Osteocyte (in vitro differentiated cells): ENCODE measurements at places on chromosomes 13 and 19. TPM values are rescaled to one million over a fixed set of nuclear protein-coding genes. Genes with fewer than 3 reads are reported as not detected.

GRCh38 chr13:33197541-33197971 lies 88.0 kb downstream of the STARD13 start:
- no peak overlapping the region for H3K4me3 ChIP-seq
- H3K4me1 ChIP-seq: peaks cover 77% of the 10 kb centered on the region
- H3K36me3 ChIP-seq: peaks cover 16% of the 10 kb centered on the region

DNA sequence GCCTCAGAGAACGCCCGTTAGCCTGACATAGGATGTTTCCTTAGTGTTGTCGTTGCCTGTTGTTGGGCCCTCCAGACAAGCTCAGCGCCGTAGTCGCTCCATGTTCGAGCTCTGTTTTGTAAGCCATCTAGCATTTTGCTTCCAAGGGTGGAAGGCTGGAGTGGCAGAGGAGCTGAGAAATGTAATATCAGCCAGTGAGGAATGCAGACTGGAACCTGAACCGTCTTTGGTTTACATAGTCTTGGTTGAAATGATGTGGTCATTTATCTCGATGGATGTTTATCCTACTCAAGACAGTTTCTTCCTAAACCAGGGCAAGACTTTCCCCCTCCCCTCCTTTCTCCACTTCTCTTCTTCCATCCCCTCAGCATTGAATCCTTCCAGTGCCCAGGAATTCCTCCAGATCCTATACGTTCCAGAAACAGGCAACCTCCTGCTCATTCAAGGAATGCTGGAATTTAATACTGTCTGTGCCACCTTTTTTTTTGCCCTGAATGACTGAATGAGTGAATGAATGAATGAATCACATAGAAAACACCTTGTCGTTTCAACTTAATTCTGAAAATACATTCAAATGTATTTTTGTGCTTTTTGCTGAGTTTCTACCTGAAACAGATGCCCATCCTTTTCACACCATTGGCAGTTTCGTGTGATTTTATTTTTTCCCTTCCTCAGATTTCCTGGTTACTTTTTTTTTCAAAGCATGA lies 109.5 kb upstream of the MBNL2 start:
- peak overlapping the region; percentile 58 for H3K27ac ChIP-seq
- no peaks in the 10 kb centered on the region for H3K36me3 ChIP-seq
- H3K4me3 ChIP-seq: no peak overlapping the region
- no peak for DNase-seq
- no peaks in the 10 kb centered on the region for H3K27me3 ChIP-seq
- H3K4me1 ChIP-seq: peaks cover 82% of the 10 kb centered on the region

- no peak for DNase-seq
- peak overlapping the region; percentile 7 for H3K4me3 ChIP-seq
- H3K27ac ChIP-seq: peak overlapping the region; percentile 92
- peaks cover 14% of the 10 kb centered on the region for H3K36me3 ChIP-seq
- H3K27me3 ChIP-seq: no peaks in the 10 kb centered on the region
- peaks cover 83% of the 10 kb centered on the region for H3K4me1 ChIP-seq
These were observed 53.8 kb downstream of the MBNL2 start for GRCh38 chr13:97275776-97276501.

DNA sequence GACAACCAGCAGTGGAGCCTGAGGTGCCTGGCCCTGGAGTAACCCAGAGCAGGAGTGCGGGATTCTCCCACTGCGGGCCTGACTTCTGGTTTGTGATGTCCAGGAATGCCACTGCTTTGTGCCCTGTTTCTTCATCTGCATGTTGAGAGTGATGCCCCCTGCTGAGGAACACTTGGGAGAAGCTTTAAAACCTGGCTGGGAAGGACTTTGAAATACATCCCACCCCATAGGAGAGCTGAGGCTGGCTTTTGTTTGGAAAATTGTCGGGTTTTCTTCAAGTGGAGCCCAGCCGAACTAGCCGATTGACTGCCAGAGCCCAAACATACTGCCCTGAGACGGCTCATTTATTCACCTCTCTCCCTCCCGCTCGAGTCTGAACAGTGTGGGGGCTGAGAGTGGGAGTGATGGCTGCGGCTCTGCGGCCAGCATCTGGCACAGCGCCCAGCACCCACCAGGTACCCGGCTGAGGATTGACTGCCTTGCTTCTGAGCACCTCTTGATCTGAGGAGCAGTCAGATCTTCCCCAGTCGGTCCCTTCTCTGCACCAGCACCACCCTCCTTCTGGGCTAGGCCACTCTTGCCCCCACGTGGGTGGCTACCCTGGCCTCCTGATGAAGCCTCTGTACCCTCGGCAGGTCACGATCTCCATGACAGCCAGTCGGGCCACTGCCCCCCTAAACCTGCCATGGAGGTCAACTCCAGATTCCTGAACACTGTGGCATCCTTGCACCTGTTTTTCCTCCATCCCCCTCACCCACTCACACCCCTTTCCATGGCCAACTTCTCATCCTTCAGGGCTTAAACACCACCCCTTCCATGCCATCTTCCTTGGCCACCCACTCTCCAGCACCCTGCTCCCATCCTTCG lies 148.9 kb downstream of the SIPA1L3 start:
- no peak overlapping the region for H3K27ac ChIP-seq
- no peak overlapping the region for H3K4me3 ChIP-seq
- H3K27me3 ChIP-seq: no peaks in the 10 kb centered on the region

The ZIM2 gene
- not detected in 2 replicates for total RNA-seq
